ENCODE measurements at places on chromosomes 2 and 18. TPM values are rescaled to one million over a fixed set of nuclear protein-coding genes. Genes with fewer than 3 reads are reported as not detected.

DNA sequence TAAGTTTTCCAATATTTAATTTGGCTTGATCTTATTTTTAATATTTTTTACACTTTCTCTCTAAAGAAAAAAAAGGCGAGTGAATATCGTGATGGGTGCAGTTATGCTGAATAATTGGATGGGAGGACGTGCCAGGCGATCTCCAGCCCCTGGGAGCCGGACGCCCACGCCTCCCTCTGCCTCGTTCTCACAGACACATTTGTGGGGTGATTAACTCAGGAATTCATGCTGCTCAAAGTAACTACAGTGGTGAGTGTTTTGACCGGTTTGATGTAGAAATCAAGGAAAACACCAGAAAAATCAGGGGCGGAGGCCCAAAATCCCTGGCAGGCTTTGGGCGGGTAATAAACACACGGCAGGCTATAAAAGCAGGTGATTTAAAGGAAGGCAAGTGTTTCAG, 736.8 kb upstream of the SALL3 start:
- no peaks in the 10 kb centered on the region for H3K4me1 ChIP-seq
- H3K27me3 ChIP-seq: no peaks in the 10 kb centered on the region
- peak; percentile 26 for DNase-seq
- H3K27ac ChIP-seq: no peak overlapping the region

POTEI gene
- not detected for total RNA-seq

DNA sequence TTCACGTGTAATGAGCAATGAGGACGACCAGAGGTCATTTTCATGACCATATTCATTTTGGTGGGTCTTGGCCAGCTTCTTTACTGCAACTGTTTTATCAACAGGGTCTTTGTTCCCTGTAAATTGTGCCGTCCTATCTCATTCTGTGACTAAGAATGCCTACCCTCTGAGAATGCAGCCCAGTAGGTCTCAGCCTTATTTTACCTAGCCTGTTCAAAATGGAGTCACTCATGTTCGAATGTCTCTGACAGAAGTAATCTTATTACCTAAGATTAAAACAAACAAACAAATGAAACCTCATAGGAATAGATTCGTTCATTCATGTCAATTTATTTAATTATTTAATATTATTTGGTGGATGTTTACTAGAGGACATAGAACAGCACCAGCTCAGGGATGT, 714.8 kb downstream of the ADCYAP1 start:
- H3K27ac ChIP-seq: no peak overlapping the region
- no peak for DNase-seq
- no peaks in the 10 kb centered on the region for H3K36me3 ChIP-seq
- no peak overlapping the region for H3K4me3 ChIP-seq
- H3K4me1 ChIP-seq: no peaks in the 10 kb centered on the region
- no peaks in the 10 kb centered on the region for H3K27me3 ChIP-seq

GRCh38 chr18:44409071-44409470, 271.6 kb upstream of the SETBP1 start:
- H3K4me1 ChIP-seq: peaks cover 12% of the 10 kb centered on the region
- H3K27me3 ChIP-seq: no peaks in the 10 kb centered on the region
- no peak overlapping the region for H3K4me3 ChIP-seq
- no peak overlapping the region for H3K27ac ChIP-seq
- H3K36me3 ChIP-seq: no peaks in the 10 kb centered on the region
- DNase-seq: no peak

GRCh38 chr18:49499046-49499637, 12.1 kb upstream of the C18orf32 start:
- no peak for DNase-seq
- H3K4me3 ChIP-seq: no peak overlapping the region
- peaks cover 5% of the 10 kb centered on the region for H3K4me1 ChIP-seq
- H3K27me3 ChIP-seq: no peaks in the 10 kb centered on the region

DNA sequence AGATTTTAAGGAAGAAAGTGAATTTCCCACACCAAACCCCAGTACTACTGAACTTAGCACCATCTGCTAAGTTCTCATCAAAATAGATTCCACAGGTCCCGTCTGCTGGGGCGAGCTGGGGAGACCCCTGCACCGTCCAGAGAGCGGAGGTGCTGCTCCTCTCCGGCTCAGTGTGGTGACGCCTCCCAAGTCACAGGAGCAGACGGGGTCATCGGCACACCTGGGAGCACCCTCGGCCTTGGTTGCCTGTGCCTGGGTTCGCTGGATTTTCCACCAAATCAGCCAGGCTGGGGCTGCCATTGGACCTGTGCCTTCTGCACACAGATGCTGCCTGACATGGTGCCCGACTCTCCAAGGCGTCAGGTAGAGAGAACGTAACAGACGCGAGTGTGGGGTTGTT, 141.3 kb downstream of the PXDN start:
- H3K4me1 ChIP-seq: peaks cover 14% of the 10 kb centered on the region
- H3K27me3 ChIP-seq: no peaks in the 10 kb centered on the region

DNA sequence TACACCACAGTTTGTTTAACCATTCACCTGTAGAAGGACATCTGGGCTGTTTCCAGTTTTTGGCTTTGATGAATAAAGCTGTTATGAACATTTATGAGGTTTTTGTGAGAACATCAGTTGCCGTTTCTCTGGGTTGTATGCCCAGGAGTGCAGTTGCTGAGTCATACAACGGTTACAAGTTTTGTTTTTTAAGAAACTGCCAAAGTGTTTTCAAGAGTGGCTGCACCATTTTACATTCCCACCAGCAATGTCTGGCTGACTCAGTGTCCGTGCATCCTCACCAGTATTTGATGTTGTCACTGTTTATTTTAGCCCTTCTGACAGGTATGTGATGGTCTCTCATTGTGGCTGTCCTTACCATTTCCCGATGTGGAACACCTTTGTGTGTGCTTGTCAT, 48.0 kb upstream of the GPR17 start:
- peak; percentile 39 for DNase-seq
- H3K27me3 ChIP-seq: no peaks in the 10 kb centered on the region
- H3K27ac ChIP-seq: no peak overlapping the region
- H3K36me3 ChIP-seq: no peaks in the 10 kb centered on the region
- peaks cover 9% of the 10 kb centered on the region for H3K4me1 ChIP-seq
- H3K4me3 ChIP-seq: no peak overlapping the region

GRCh38 chr2:30325600-30326328, 94.4 kb downstream of the LBH start:
- no peak overlapping the region for H3K4me3 ChIP-seq
- DNase-seq: no peak
- H3K27ac ChIP-seq: no peak overlapping the region
- H3K27me3 ChIP-seq: no peaks in the 10 kb centered on the region
- H3K4me1 ChIP-seq: no peaks in the 10 kb centered on the region

DNA sequence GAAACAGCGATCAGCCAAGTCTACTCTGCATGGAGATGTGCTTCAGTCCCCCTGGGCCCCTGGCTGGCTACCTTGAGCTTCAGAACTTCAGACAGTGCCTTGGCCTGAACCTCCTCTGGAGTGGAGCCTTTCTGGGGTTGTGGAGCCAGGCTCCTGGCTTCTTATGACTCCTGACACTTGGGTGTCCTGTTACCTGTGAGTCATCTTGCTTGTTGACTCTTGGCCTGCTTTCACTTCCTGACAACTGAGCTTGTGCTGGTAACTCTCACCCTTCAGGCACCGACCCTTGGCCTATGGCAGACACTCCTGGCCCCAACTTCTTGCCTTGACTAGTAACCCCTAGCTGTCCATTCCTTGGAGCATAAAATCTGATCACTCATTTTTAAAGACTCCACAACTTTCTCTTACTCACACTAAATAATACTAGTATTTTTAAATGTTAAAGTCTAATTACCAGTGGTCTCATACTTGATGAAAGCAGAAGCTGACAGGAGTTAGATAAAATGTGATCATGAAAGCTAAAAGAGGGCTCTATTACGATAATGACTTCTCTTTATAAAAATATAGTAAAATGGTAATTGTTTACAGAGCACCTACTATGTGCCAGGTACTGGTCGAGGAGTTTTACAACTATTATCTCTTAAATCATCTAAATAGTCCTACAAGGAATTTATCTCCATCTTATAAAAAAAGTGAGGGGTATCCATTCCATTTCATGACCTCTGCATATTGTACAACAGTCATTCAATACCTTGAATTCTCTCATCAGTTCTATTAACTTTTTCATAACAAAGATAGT, 46.3 kb upstream of the VIT start:
- H3K36me3 ChIP-seq: no peaks in the 10 kb centered on the region
- no peak overlapping the region for H3K4me3 ChIP-seq
- peak; percentile 93 for DNase-seq
- no peaks in the 10 kb centered on the region for H3K27me3 ChIP-seq

GRCh38 chr2:179170901-179171300, 93.7 kb downstream of the SESTD1 start:
- no peak for DNase-seq
- peaks cover 38% of the 10 kb centered on the region for H3K36me3 ChIP-seq
- peak overlapping the region; percentile 64 for H3K27ac ChIP-seq
- H3K4me3 ChIP-seq: no peak overlapping the region
- H3K4me1 ChIP-seq: no peaks in the 10 kb centered on the region

DNA sequence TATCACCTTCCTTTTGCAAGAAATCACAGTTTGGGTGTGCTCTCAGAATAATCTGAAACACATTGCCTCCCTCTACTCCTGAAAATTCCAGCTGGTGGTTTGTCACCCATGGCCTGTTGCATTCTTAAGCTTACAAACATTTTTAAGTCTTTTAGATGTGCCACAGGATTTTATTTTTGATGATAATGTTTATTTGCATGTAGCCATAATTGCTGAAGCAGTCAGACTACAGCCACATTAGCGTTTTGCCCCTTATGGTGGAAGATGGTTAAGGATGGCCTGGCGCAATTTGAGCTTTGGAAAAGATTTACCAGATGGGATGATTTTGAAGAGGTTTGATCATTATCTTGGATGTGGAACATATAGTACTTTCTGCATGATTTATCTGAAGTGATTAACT, 439.5 kb downstream of the MEIS1 start:
- H3K4me3 ChIP-seq: no peak overlapping the region
- H3K27me3 ChIP-seq: no peaks in the 10 kb centered on the region
- no peak for DNase-seq
- no peak overlapping the region for H3K27ac ChIP-seq

UPP2 gene
- total RNA-seq: not detected

- no peaks in the 10 kb centered on the region for H3K36me3 ChIP-seq
- H3K4me3 ChIP-seq: no peak overlapping the region
- no peaks in the 10 kb centered on the region for H3K27me3 ChIP-seq
Observed at GRCh38 chr2:85525029-85525428, 13.9 kb upstream of the MAT2A start.

GAREM2 gene
- 0.23 TPM for total RNA-seq

GRCh38 chr2:105738658-105739241, 6.0 kb upstream of the NCK2 start:
- H3K4me3 ChIP-seq: no peak overlapping the region
- H3K36me3 ChIP-seq: peaks cover 5% of the 10 kb centered on the region
- DNase-seq: no peak
- H3K27ac ChIP-seq: no peak overlapping the region
- H3K4me1 ChIP-seq: peaks cover 24% of the 10 kb centered on the region

DNA sequence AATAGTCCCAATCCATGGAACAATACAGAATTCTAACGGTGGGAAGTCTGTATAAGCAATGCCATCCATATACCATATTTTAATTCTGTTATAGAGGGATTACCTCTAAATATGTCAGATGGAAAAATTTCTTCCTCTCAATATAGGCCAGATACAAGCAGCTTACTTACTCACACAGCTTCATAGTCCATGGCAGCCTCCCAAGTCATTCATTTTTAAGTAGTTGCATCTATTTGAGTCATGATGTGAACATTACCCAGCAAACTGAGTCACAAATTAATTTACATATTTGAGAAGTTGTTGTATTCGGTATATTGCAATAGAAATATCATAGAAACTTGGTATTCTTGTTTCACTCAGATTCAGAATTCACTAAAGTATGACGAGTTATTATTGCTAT, 20.3 kb downstream of the TBR1 start:
- no peaks in the 10 kb centered on the region for H3K36me3 ChIP-seq
- DNase-seq: peak; percentile 68
- H3K27ac ChIP-seq: no peak overlapping the region
- H3K4me3 ChIP-seq: no peak overlapping the region
- H3K27me3 ChIP-seq: no peaks in the 10 kb centered on the region

- no peak overlapping the region for H3K27ac ChIP-seq
- peaks cover 12% of the 10 kb centered on the region for H3K27me3 ChIP-seq
- H3K36me3 ChIP-seq: no peaks in the 10 kb centered on the region
- DNase-seq: no peak
Observed at GRCh38 chr2:42007551-42007950, 40.3 kb upstream of the PKDCC start.

DNA sequence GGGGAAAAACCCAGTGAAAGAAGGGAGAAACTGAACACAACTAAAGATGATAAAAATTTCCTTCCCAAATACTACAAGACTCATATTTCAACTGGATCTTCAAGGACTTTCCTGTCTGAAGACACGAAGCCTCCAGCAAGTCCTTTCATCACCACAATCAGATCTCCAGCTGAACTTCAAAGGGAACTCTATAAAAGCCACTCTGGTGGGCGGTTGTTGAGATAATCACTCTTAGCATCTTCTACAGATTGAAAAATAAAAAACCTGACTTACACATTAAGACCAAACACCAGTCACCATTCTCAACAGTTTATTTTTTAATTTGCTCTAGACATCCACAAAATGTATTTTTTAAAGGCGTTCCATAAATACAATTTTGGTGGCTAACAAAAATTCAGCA, 4.4 kb downstream of the REV1 start:
- DNase-seq: no peak
- peak overlapping the region; percentile 25 for H3K27ac ChIP-seq
- peaks cover 29% of the 10 kb centered on the region for H3K4me1 ChIP-seq

MYO3B gene
- total RNA-seq: not detected

TDRD15 gene
- not detected for total RNA-seq

- DNase-seq: no peak
- peaks cover 9% of the 10 kb centered on the region for H3K4me1 ChIP-seq
- H3K27ac ChIP-seq: no peak overlapping the region
- no peaks in the 10 kb centered on the region for H3K27me3 ChIP-seq
- H3K36me3 ChIP-seq: no peaks in the 10 kb centered on the region
- H3K4me3 ChIP-seq: no peak overlapping the region
Observed at GRCh38 chr2:102070058-102070642, 72.4 kb upstream of the IL1R1 start.

ADD2 gene
- 0.23 TPM for total RNA-seq

DNA sequence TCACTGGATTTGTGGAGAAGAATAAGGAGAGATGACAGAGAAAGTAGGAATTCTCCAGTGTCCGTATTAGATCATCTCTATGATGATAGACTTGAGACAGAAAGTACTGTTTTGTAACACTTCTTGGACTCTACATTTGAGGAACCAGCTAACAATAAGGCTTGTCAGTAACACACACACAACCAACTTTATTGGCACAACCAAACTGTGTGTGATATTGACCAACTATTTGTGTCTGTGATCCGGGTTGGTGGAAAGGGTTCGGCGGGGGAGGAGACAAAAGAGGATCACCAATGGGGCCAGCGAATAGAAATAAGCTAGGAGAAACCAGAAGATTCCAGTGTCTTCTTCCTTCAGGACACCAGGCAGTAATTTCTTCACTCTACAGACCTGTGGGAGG, 79.8 kb downstream of the MARCHF4 start:
- DNase-seq: no peak
- H3K27ac ChIP-seq: no peak overlapping the region
- no peaks in the 10 kb centered on the region for H3K36me3 ChIP-seq
- H3K4me1 ChIP-seq: no peaks in the 10 kb centered on the region
- H3K4me3 ChIP-seq: no peak overlapping the region

TTN gene
- total RNA-seq: 0.05 TPM

GRCh38 chr2:195094330-195094729, 562.7 kb upstream of the SLC39A10 start:
- H3K4me3 ChIP-seq: no peak overlapping the region
- H3K27me3 ChIP-seq: no peaks in the 10 kb centered on the region

- no peak overlapping the region for H3K4me3 ChIP-seq
- H3K36me3 ChIP-seq: no peaks in the 10 kb centered on the region
- peaks cover 13% of the 10 kb centered on the region for H3K27me3 ChIP-seq
- no peak overlapping the region for H3K27ac ChIP-seq
Observed at GRCh38 chr2:1476617-1477195, 63.4 kb downstream of the TPO start.
